ENCODE measurements at places on chromosomes 2 and 18. TPM values are rescaled to one million over a fixed set of nuclear protein-coding genes. Genes with fewer than 3 reads are reported as not detected.
A peak's percentile ranks its signal among the peaks of the same experiment; 100 is the strongest.

DNA sequence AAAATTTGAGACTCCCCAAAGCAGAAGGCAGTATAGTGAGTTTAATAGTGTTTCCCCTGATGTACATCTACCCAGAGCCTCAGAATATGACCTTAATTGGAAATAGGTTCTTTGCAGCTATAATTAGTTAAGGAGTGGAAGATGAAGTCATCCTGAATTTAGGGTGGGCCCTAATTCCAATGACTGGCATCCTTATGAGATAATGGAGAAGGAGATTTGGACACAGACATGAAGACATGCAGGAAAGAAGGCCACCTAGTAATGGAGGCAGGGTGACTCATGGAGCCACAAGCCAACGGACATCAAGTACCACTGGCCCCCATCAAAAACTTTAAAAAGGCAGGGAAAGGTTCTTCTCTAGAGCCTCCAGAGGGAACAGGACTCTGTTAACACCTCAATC is 308.9 kb downstream of the TXNL1 start:
- no peak for DNase-seq

- no peak for DNase-seq
Observed at GRCh38 chr18:1994471-1994870, 576.8 kb downstream of the METTL4 start.

Gene TMEM17
- total RNA-seq, result 2.3 TPM

- DNase-seq, result no peak
Observed at GRCh38 chr18:62617793-62618591, 95.2 kb downstream of the ZCCHC2 start.

DNA sequence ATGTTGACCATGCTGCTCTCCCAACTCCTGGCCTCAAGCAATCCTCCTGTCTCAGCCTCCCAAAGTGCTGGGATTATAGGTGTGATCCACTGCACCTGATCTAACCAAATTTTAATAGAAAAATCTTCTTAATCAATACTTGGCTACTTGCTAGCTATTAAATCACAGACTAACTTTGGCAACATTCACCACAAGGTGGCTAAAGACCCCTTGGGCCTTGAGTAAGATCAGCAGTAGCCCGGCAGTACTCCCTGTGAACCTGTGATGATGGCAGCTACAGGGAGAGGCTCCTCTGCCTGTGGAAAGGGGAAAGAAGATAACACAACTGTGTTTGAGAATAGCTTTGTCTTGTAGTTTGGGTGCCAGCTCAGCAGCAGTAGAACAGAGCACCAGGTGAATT is 102.9 kb downstream of the SLC39A10 start:
- DNase-seq, result no peak

DNA sequence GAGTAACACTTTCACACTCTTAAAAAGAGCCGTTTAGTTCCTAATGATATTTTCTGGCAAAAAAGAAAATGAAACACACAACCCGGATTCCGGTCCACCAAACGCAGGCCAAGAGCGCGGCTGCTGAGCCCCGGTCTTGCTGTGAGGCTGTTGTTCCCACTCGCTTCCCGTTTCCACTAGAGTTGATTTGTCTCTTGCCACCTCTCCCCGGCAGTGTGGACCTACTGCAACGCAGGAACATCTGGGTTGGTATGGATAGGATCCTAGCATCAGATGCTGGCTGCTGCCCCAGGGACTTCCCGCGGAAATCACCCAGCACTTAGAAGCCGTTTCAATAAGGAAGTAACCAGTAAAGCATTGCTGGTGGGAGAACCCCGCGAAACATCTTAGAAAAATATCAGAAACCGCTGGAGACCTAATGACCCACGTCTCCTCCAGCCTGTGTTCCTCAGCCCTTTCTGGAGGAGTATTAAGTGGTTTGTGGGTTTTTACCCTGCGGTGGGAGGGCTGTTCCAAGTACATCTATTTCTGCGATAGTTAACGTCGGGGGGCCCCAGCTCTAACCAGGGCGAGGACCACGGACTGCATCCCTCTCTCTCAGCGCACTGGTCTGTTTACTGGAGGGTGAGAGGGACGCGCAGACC is 939 bp downstream of the DOCK10 start:
- DNase-seq, result no peak

GRCh38 chr2:68516051-68516955 is 48.9 kb downstream of the APLF start:
- DNase-seq, result no peak

GRCh38 chr2:23918837-23919489 is 8.0 kb downstream of the ATAD2B start:
- no peak for DNase-seq

GRCh38 chr2:230759481-230760167 is 47.0 kb downstream of the CAB39 start:
- DNase-seq, result no peak

- no peak for DNase-seq
Observed at GRCh38 chr2:64730551-64731262, 77.0 kb upstream of the SERTAD2 start.

Gene CIB4
- total RNA-seq, result not detected

- DNase-seq, result peak; percentile 56
Observed at GRCh38 chr2:190507135-190507534, 27.4 kb downstream of the NEMP2 start.

DNA sequence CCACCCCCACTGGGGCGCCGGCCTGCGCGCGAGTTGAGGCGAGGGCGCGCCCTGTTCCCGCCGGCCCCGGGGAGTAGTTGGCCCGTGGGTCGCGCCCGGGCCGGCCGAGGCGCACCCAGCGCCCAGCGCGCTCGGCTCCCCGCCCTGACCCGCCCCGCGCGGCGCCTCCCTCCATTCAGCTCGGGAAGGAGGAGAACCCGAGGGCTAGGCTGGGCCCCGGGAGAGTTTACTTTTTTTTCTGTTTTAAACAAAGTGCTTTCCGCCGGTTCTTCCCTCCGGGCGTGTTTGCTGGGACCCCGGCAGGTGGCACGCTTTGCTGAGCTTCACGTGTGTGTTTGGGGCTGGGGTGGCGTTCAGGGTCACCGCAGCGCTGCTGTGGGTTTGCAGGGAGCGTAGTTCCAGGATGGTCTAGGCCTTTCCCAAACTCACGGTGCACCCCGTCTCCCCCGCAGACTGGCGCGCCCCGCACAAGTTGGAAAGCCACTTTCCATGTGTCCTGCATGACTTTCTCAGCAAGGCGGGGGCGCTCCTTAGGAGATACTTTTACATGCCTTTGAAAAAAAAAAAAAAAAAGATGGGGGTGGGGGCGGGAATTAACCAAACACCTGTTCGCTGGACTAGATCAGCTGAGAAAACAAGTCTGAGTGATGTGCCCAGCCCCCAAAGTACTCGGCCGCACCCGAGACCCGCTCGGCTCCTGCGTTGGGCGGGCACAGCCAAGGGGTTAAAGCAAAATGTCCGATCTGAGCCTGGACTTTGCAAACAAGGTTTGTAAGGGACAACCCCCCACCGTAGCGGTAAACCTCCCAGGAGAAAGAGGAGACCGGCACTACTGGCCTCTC is 825 bp downstream of the ITGA6 start:
- DNase-seq, result no peak

GRCh38 chr18:22032392-22032961 is 136.9 kb upstream of the GATA6 start:
- no peak for DNase-seq

GRCh38 chr2:2007551-2008501 is 263.5 kb upstream of the PXDN start:
- no peak for DNase-seq

DNA sequence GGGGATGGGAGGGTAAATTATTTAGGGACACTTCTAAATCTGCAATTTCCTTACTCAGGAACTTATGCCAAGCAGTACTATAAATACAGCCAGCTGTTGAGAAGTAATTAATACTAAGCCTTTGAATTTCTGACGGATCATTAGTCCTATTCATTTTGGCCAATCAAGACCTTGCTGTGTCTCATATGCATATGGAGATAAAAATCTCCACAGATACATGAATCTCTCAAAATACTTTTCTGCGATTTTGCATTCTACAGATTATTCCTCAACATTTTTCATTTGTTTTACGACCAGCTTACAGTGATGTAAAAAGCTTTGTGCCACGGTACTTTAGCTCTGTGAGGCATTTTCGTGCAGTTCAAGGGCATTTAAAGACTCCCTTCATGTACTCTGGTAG is 16.7 kb downstream of the LANCL1 start:
- DNase-seq, result no peak

GRCh38 chr2:191351298-191351697 is 106.1 kb downstream of the MYO1B start:
- DNase-seq, result no peak

- DNase-seq, result no peak
Observed at GRCh38 chr2:72803151-72803550, 22.7 kb downstream of the EXOC6B start.

Gene GKN1
- total RNA-seq, result not detected

DNA sequence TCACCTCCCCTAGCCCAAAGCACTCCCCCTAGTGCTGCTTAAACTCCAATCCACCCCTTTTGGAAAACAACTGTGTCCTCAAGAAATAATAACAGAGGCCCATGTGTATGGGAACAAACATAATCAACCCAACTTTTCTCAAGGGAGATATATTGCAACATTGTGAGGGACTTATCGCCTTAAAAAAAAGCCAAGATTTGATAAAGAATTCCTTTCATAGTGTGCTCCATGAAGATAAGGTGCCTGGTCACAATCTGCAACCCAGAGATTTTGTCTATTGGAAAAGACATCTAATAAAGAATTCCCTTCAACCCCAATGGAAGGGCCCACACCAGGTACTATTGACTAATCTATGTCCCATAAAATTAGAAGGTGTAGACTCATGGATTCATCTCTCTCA is 4.5 kb upstream of the RBFA start:
- no peak for DNase-seq

DNA sequence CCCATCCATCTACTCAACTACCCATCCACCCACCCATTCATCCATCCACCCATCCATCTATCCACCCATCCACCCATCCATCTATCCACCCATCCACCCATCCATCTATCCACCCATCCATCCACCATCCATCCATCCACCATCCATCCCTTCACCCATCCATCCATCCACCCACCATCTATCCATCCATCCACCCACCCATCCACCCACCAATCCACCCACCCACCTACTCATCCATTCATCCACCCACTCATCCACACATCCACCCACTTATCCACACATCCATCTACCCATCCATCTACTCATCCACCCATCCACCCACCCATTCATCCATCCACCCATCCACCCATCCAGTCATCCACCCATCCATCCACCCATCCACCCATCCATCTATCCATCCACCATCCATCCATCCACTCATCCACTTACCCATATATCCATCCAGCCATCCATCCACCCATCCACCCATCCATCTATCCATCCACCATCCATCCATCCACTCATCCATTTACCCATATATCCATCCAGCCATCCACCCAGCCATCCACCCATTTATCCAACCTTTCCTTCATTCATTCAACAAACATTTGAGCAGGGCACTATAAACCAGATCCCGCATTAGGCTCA is 2.1 kb upstream of the NGEF start:
- no peak for DNase-seq

Gene RGPD3
- 1.6 TPM for total RNA-seq

Gene HOXD8
- 10.5 TPM for total RNA-seq

DNA sequence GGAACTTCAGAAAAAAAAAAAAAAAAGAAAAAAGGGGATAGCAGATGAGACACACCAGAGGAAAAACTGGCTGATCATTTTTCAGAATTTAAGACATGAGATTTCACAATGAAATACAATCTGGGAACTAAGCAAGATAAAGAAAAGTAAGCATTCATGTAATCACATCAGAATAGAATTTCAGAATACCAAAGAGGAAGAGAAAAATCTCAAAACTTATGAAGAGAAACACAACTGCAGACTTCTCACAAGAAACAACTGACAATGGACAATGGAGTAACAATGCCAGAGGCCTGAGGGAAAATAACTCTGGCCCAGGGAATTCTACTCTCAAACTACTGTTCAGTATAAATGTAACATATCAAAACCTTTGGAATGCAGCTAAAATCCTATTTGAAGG is 13.2 kb upstream of the RRM2 start:
- DNase-seq, result no peak

DNA sequence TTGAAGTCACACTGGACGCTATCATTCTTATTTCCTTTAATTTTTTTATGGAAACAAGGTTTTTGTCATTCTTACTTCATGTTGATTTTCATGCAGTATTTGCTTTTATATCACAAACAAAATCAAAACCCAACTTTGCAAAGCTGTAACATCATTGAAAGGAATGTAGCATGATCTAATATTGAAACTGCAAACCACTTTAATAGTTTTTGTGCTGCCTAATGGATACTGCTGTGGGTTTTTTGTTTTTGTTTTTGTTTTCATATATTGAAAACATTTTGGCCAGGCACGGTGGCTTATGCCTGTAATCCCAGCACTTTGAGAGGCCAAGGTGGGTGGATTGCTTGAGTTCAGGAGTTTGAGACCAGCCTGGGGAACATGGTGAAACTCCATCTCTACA is 81.6 kb downstream of the MAP2 start:
- no peak for DNase-seq

DNA sequence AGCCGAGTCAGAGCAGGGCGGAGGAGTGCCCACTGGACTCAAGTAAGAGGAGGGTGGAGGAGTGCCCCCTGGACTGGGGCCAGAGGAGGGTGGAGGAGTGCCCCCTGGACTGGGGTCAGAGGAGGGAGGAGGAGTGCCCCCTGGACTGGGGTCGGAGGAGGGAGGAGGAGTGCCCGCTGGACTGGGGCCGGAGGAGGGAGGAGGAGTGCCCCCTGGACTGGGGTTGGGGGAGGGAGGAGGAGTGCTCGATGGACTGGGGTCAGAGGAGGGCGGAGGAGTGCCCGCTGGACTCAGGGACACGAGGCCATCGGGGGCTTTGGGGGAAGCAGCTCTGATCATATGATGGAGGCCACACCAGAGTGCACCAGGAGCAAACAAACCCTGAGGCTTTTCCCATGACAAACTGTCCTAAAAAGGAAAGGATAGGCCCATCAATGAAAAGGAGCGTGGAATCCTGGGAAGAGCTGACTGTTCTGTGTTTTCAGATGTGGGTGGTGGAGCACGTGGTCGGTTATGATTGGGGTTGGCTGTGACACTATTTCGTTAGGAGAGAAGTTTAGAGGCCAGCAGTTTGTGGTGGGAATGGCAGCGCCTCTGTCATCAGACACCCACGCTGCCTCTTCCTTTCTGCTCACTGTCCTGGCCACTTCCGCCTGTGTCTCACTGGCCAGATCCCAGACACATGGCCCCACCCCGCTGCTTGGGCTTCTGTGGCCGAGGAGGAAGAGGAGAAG is 24.5 kb upstream of the HPCAL1 start:
- DNase-seq, result no peak

Measured in breast epithelium (tissue), 4 donors.